Lung microvascular endothelial cell (primary cell): ENCODE measurements at places on chromosomes 3 and 15.

GRCh38 chr3:11377719-11378118, 105.5 kb downstream of the ATG7 start:
- no peak for DNase-seq

- DNase-seq = peak; percentile 31
Observed at GRCh38 chr15:67240235-67241131, 14.0 kb downstream of the AAGAB start.

DNA sequence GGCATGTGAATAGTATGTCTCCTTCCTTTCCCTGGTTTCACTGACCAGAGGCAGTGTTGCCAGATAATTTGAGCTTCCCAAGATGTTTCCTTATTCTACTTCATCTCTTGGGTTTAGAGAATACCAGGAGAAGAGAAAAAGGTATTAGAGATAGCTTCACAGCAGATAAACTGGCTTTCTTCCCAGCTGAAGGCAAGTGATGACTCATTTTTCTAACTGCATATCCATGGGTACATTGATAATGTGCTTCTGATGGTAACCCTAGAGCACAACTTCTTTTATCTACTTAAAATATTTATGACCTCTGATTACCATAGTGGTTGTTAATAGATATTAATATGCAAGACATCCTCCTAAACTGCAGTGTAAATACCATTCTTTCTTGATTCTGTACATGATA, 34.6 kb upstream of the CMTM8 start:
- peak; percentile 15 for DNase-seq

- DNase-seq = no peak
Observed at GRCh38 chr3:45657853-45658252, 31.3 kb upstream of the SACM1L start.

GRCh38 chr3:33360136-33360825, 79.9 kb downstream of the UBP1 start:
- DNase-seq = peak; percentile 31

DNA sequence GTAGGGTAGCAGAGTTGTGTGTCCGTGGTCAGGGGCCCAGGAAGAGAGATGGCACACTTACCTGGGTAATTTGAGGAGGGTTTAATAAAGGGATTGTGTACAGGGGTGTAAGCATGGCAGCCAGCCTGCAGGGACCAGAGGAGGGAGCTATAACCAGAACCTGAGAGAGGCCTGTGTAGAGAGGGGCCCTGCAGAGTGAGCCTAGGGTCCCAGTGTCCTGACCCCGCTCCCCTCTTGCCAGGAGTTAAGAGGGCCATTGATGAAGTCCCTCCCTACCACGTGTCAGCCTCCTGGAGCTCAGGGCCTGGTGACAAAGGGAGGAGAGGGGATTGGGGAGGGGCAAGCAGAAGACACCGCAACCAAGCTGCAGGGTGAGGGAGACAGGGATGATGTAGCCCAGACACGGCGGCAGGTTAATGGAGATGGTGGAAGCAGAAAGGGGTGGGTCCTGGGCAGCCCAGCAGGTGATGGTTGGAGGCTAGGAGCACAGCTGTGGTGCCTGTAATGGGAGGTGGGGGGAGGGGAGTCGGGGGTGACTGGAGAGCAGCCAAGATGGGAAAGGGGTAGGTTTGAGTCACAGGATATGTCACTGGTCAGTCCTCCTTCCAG, 165.4 kb upstream of the TOPAZ1 start:
- DNase-seq = no peak

- no peak for DNase-seq
Observed at GRCh38 chr3:4950948-4951347, 28.3 kb upstream of the BHLHE40 start.

DNA sequence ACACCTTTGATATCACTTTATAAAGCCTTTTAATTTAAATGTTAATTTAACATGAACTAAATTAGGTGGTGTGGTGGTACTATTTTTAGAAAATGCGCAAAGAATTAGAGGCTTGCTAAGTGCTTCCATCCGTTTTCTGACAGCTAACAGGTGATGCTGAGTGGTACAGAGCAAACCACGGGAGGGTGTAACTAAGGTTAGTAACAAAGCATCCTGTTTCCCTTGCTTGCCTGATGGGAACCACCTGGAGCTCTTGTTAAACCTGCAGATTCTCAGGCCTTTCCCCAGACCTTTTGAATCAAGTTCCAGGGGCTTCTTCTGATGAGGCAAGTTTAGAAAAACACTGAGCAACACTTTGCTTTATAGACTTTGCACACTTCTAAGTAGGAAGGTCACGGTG, 101.0 kb downstream of the ATG7 start:
- no peak for DNase-seq

DNA sequence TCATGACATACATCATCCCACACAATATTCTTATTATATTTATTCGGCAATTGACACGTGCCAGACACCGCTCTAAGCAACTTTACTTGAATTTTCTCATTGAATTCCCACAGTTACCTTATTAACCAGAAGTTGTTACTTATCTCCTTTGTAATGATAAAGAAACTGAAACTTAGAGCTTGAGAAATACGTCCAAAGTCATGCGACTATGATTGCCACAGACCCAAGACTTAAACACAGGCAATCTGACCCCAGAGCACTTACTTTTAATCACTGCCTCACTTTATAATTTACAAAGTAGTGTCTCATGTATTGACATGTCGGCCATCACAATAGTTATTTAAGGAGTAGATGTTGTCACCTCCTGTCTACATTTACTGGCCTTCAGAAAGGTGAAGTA, 64.7 kb downstream of the ATP13A4 start:
- no peak for DNase-seq

GRCh38 chr3:197338586-197338985, 40.2 kb upstream of the DLG1 start:
- no peak for DNase-seq

DNA sequence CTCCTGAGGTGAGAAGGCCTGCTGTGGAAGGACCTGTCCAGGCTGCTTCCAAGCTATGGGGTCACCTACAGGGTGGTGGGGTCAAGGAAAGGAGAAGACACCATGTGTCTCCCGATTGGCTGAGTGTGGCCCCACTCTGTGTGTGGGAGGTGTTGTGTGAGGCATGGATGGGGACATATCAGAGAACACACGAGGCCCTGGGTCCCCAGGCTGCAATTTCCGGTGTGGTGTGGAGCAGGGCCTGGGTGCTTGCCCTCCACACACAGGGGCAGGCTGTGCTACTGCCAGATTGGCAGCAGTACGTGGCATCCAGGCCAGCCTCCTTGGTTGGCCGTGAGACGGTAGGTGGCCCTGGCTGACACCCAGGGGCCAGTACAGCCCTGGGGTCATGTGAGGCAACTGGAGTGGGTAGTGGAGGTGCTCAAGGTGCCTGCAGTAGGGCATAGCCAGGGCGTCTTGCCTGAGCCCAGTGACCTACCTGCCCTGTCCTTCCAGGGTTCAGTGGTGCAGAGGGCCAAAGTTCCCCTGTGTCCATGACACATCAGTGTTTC, 233.8 kb downstream of the SNRPN start:
- no peak for DNase-seq

DNA sequence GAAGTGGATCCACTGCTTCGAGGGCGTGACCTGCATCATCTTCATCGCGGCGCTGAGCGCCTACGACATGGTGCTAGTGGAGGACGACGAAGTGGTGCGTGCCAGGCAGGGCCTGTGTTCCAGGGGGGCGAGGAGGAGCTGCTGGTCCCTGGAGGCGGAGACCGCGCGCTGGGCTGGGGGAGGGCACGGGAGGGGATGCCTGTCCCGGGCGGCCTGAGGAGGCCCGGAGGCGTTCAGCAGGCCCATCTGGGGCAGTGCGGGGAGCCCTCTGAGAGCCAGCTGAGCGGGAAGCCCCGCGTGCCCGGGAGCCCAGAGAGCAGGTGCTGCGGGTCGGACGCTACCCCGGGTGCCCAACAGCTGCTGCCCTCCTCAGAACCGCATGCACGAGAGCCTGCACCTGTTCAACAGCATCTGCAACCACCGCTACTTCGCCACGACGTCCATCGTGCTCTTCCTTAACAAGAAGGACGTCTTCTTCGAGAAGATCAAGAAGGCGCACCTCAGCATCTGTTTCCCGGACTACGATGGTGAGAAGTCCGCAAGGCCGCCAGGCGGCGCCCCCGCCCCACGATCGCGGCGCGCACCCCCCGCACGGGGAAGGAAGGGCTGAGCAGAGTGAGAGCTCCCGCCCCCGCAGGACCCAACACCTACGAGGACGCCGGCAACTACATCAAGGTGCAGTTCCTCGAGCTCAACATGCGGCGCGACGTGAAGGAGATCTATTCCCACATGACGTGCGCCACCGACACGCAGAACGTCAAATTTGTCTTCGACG, 2.9 kb downstream of the GNAT1 start:
- peak; percentile 72 for DNase-seq

GRCh38 chr3:19272296-19272695, 124.0 kb downstream of the KCNH8 start:
- no peak for DNase-seq

DNA sequence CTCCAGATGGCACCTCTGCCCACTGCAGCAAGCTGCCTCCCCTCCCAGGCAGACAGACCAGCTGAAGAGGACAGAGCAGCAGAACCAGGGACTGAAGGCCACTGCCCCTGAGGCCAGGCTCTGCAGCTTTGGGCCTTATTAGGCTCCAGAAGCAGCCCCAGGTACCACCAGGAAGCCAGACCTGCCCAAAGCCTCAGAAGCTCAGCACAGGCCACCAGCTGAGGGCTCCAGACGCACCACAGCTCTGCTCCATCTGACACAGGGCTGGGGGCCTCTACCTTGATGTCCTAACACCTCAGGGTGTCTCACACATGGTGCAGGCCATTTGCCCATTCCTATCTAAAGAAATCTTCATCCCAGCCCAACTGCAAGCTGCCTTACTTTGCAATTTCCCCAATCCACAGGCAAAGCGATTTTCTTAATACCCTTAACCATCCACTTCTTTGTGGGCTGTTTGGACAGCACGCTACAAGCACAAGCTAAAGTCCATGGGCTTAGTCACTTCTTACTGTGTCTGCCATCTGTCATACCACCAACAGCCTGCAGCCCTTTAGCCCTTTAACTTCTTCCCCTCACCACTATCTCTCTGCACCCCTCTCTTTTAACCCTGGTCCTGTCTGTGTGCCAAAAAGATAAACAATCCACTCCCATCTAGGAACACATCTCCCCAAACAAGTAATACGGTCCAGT, 112.1 kb downstream of the IQSEC1 start:
- DNase-seq = no peak

GRCh38 chr15:69934607-69935006, 163.1 kb downstream of the TLE3 start:
- DNase-seq = no peak

DNA sequence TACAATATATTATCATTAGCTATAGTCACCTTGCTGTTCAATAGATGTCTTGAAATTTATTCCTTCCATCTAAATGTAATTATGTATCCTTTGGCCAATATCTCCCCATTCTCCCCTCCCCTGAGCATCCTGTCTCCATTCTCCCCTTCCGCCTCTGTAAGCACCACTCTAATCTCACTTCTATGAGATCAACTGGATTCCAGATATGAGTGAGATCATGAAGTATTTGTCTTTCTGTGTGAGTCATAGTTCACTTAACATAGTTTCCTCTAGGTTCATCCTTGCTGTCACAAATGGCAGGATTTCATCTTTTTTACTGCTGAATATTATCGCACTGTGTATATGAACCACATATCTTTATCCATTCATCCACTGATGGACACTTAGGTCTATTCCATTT, 148.8 kb upstream of the NDN start:
- no peak for DNase-seq

DNA sequence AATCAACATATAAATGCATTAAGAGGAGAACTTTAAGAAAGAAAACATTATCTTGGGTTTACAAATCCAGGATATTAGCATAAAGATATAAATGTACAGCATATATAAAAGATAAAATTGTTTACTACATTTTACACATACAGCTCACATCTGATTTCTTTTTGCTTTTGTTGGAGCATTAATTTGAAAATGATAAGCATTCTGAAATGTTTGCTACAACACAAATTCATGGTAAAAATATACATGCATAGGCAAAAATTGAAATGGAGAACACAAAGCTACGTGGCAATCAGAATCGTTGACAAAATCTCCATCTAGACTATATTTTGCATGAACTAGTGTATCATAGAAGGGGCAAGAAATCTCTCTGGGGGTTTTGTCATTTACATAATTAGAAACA, 159.1 kb downstream of the TIGIT start:
- no peak for DNase-seq

GRCh38 chr15:35566991-35567390, 21.0 kb upstream of the DPH6 start:
- no peak for DNase-seq
